Kidney tubule cell (primary cell): ENCODE measurements at places on chromosomes 12 and 14.
A peak's percentile ranks its signal among the peaks of the same experiment; 100 is the strongest.

DNA sequence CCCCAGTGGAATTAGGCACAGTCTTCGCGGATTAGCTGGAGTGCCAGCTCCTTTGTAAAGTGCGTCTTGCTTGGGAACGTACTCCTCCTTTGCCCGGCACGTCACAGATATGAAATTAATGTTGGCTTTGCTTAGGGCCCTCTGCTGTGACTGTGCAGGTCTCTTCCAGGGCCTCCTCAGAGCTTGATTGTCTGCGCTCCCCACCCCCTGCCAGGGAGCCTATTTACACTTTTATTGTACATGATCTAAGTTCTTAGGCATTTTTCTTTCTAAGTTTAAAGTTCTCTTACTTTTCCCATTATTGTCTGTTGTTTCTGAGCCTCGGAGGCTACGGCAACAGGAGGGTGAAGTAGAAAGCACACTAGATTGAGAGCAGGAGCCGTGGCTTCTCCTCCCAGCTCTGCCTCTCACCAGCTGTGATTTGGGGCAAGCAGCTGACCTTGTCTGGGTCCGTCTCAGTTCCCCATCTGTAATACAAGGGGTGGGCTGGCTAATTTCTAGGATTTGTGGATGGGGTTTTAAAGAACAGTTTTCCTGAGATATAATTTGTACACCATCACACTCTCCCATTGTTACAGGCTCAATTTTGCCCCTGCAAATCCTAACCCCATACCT, 81.8 kb downstream of the TSPAN9 start:
- no peak for DNase-seq

- no peak for DNase-seq
Measured at GRCh38 chr12:51362747-51363342, 16.4 kb upstream of the CELA1 start.

DNA sequence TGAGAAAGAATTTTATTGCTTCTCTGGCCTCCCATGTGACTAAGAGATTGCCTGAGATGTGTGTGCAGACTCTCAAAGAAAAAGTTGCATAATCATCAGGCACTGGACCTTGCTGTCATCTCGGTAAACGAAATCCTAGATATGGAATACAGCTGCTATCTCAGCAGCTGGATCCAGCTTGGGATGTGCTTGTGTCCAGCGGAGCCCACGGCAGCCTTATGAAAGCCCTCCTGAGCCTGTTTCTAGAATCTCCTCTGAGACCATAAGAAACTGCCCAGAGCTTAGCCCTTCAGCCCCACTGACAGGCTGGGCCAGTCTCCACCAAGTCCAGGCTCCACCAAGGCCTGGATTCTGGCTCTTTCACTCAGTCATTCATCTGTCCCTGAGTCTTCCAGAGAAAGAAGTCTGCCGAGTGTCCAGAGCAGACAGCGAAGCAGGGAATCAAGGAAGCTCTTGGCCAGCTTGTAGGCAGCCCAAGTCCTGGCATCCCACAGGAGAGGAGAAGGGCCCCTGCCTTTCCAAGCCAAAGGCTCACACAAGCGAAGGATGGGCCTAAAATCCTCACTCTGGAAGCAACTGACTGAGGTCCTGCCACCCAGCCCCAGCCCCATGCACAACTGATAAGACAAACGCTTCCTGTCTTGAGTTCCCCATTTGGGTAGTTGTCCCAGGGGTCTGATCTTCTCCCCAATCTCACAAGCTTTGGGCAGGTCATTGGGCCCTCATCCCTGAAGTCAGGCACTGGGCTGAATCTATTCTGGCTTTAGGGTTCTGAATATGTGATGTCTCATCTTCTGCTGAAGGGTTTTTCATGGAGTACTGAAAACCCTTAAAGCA, 97.8 kb downstream of the SEC23A start:
- DNase-seq, result no peak

- peak; percentile 22 for DNase-seq
Measured at GRCh38 chr14:58296726-58297125, 1.6 kb upstream of the ARID4A start.

DNA sequence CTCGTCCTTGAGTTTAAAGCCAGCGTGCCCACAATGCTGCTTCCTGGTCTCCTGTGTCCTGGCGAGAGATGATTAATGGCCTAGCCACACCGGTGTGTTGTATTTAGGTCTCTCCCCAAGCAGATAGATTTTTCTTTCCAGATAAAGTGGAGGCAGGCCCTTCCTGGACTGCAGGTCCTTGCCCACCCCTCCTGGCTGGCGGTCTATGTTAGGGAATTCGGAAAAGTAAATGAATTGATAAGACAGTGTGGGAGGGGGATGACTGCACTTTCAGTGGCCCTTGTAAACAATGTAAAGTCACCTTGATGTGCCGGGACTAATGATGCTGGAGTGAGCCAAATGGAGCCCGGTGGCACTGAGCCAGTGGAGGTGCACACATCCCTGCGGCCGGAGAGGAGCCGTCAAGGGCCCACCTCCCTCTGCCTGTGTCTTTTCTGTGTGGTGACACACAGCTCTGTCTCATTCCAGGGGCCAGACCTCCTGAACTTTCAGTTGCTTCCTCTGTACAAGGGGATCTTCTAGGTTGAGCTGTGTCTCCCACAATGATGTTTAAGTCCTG, 70.6 kb upstream of the ESRRB start:
- no peak for DNase-seq

- DNase-seq, result peak; percentile 21
Measured at GRCh38 chr12:23954332-23954731, 4.9 kb upstream of the SOX5 start.

DNA sequence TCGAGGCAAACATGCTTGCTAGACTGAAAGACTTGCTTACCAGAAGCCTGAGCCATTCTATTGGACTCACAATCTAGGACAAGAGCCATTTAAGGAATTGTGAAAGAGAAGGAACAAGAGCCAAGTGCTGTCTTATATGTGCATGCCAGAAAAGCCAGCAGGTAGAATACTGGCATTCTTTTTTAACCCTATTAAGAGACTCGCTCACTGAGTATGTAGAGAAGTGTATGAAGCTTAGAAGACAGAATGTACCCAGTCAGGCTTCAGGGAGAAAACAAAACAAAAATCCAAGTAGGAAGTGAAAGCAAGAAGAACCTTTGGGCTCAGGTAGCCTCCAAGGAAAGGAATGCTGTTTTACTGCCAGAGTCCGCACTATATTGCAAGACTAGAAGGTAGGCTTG, 65.9 kb downstream of the DCAF5 start:
- peak; percentile 45 for DNase-seq

GRCh38 chr14:103504991-103505565, 17.6 kb downstream of the CKB start:
- DNase-seq, result no peak

- no peak for DNase-seq
Measured at GRCh38 chr14:61813096-61813606, 50.9 kb downstream of the SNAPC1 start.

DNA sequence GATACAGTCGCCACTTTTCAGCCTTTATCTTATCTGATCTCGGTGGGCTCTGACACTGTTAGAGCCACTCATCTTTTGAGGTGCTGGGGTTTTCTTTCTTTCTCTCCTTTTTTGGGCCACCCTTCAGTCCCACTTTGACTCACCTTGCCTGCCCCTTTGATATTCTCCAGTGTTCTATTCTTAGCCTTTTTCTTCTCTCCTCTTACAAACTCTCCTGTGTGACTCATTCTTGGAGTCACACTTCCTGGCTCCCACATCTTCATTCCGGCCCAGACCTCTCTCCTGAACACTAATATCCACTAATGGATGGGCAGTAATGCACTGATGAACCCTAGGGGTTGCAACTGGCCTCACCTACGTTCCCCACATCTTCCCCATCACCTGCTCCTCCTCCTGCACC, 2.2 kb upstream of the DCD start:
- peak; percentile 69 for DNase-seq

DNA sequence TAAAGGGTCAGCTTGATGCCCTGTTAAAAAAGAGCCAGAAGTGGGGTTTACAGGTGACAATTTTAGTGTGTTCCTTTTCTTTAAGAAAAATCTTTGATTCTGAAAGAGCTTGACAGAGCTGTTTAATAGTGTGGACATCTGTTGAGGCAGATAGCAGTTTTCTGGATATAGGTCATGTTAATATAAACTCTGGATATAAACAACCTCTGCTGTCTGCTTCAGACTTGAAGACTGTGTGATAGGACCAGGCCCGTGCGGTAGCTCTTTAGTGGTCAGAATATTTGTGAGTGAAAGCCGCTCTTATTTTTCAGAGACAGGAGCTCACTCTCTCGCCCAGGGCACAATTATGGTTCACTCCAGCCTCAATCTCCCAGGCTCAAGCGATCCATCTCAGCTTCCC, 439.9 kb upstream of the RGS6 start:
- DNase-seq, result no peak

GRCh38 chr12:47023953-47024352, 55.5 kb upstream of the PCED1B start:
- no peak for DNase-seq

DNA sequence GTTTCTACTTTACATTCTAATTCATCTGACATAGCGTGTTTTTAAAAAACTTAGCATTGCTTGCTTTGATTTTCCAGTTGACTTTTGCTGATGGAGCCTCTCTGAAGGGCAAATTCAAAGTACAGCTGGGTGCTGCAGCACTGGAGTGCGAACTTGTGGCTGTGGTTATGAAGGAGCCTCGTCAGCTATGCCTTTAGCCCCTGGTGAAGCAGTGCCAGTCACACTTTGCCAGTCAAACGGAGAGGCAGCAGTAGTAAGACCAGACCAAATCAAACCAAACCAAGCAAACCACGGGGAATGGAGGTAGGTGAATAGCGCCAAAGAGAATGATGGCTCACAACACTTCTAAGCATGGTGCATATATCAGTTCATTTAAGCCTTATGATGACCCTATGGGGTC, 15.1 kb upstream of the SLC38A2 start:
- peak; percentile 68 for DNase-seq

- no peak for DNase-seq
Measured at GRCh38 chr14:105859717-105860614, 333.6 kb downstream of the TMEM121 start.

DNA sequence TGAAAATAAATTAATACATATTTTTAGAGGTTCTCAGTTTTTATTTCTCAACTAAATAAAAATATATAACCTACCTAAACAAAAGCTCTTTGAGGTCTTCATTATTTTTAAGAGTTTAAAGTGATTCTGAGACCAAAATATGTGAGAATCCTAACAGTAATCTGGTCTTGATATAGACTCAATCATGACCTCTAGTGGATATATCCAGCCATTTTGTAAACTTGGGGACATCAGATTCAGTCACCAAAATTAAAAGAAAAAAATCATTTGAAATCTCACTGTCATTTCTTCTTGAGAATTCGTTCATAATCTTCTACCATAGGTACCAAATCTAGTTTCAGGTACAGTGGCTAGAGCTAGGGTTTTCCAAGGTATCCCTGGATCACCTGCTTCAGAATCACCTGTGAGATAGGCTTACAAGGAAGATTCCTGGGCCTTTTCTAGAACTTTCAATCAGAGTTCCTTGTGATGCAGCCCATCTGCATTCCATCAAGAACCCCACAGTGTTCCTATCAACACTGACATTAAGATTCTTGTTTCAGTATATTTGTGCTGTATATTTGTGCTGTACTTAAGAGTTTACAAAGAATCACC, 214.9 kb downstream of the ADAMTS20 start:
- DNase-seq, result peak; percentile 61

DNA sequence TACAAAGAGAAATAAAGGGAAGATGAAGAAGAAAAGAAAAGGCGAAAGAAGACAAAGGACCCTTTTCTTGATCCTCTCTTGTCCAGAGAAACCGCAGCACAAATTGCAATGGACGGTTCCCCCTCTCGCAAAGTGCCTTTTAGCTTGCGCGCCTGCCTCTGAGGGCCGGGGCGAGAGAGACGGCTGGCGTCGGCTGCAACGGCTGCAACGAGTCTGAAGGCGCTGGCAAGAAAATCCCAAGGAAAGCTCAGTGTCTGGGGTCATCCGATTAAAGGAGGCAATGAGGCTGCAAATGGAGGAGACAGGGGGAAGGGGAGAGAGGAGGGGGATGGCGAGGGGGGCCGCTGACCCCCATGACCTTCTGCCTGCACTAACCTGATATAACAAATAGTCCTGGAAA, 671.5 kb downstream of the MED13L start:
- no peak for DNase-seq

DNA sequence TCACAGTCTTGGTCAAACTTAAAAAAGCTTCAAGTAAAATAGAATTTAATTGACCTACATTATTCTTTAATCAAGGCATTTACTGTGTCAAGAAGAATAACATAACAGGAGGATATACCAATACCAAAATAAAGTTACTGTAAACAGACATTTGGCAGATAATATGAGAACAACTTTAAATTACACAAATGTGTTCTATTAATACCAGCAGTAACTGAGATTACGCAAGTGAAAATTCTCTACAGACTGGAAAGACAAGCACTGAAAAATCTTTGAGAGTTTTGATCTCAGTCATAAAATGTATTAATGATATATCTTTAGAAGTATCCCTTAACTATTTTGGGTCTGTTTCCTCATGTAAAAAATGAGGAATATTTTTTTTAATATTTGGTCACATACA, 169.2 kb upstream of the SOX5 start:
- DNase-seq, result no peak

DNA sequence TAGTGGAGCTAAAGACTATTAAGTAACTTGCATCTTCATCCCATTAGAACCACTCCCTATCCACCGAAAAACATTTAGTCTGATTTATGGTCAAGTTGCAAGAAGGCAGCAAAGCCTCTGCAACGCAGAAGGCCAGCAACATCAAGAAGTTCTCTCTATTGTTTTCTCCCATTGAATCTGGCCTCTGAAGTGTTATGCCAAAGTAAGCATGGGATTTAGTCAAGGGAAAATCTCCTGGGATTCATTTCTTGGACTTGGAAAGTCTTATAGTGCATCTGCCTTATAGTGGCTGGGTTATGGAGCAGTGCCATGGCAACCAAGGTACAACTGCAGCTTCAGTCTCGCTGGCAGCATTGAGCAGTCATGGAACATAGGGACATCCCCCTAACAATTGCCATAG, 87.7 kb upstream of the KRR1 start:
- no peak for DNase-seq

GRCh38 chr12:11819643-11820042, 170.2 kb downstream of the ETV6 start:
- DNase-seq, result no peak

DNA sequence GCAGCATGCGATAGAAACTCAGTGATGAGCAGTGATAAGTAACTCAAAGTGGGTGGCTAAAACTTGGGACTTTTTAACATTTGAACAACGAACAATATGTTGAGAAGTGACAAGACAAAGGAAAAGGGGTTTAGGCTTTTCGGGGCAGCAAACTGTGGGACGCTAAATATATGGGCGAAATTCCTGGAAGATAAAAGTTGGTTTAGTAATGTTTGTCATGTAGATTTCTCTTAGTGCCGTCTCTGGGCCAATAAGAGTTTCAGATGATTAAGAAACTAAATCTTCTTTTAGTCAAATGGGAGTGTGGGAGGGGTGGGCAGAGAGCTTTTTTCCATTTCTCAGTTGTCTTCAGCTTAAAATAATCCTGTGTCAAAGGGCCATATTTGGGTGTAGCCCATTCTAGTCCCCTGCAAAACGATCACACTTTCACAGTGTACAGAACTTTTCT, 41.7 kb upstream of the FUT8 start:
- no peak for DNase-seq

DNA sequence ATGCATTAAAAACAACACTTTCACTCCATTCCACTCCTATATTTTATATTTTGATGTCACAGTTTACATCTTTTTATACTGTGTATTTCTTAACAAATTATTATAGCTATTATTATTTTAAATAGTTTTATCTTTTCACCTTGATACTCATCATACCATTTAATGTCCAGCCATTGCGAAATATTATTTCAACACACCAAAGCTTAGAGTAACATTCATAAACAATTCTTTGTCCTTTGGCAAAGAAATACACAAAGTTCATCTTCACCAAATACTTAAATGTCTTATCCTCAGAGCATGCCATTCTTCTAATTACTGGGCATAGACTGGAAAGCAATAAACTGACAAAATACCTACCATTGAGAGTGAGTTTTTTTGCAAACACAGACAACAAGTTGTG, 1963.4 kb upstream of the FLRT2 start:
- DNase-seq, result no peak
